ENCODE measurements at places on chromosomes 6 and 20.

DNA sequence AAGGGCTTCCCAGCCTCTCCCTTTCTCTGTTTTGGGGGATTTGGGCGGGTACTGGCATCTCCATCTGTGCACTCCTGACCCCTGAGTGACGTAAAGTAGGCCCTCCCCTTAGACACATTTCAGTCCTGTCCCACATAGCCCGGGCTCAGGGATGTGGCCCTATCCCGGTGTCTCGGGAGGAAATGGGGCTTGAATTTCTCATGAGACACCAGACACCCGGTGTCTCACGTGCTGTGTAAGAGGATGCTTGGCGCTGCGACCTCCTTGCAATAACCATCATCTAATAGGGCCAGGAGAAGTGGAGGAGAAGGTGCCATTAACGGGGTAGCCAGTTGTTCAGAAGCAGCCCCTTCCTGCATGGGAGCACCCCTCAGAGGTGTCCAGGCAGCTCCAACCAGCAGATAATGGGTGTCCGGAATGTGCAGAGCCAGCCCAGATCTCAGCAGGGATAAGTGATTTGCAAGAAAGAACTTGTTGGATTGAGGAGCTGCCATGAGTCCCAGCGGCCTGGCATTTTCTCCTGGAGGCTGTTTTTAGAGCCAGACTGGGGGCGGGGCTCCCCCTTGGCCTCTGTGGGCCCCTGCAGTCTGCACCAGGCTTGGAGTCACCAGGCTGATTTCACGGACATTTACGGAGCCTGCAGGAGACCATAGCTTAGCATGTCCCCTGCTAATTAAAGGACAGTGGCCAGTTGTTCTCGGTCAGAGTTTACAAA is 372.0 kb downstream of the PREX1 start:
- no peak for DNase-seq

DNA sequence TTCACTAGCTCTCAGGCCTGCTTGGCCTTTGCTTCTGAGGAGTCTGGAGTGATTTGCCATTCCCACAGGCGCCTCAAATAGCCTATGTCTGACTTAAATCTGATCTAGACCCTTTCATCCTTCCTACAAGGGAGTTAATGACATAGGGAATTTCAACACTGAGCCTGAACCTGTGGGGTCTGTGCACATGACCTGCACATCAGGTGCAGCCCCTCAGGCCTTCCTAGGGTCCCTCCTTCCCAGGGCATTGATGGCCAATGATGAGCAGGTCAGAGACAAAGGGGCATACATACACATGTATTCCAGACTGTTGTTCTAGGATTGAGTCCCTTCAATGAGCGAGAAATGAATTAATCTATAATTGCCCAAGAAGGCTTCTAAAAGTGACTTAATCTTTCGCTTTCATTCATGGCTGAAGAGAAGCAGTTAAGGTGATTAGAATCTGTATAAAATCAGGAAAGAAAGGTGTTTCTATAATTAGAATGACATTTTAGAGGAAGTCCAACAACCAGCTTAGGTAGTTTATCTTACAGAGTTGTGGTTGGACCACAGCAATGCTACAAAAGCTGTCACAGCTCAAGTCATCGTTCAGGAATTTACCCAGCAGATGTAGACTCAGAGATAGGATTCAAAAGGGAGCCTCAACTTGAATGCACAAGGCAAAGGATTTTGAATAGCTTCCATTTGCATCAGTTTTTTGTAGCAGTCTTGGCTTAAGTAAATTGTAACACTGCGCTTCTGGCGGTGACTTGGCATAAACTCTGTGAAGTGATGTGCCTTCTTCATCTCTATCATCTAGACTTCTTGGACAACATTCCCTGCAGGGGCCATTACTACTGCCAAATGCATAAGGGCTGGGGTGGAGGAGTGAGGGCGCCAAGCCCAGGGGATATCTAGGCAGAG is 27.0 kb upstream of the TBC1D7 start:
- DNase-seq, result peak; percentile 24

DNA sequence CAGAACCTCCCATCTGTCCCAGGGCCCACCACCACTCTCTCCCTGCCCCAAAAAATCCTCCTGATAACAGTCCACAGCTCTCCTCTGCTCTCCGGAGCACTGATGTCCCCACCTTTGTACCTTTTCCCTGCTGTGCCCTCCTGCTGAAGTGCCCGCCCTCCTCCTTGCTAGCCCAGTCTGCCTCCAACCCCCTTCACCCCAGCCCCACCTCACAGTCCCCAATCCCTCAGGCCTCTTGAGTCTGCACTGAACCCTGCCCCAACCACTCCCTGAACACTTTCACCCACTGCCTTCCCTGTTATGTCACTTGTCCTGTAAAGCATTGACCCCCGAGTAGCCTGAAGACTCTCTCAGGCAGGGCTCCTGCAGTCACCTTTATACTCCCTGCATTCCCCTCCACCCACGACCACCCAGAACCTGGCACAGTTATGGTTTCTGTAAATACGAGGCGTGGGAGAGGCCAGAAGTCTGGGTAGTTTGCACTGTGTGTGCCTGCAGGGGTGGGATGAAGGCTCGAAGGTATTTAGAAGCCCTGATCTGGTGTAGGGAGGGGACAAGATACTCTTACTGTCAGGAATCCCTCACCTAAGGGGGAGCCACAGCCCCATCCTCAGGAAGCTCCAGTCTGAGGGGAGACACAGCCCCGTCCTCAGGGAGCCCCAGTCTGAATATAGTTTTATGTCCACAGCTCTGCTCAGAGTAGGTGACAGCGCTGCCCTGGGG is 5.4 kb downstream of the GLP1R start:
- no peak for DNase-seq

- no peak for DNase-seq
Measured at GRCh38 chr6:140609321-140609720, 1234.9 kb upstream of the CITED2 start.

DNA sequence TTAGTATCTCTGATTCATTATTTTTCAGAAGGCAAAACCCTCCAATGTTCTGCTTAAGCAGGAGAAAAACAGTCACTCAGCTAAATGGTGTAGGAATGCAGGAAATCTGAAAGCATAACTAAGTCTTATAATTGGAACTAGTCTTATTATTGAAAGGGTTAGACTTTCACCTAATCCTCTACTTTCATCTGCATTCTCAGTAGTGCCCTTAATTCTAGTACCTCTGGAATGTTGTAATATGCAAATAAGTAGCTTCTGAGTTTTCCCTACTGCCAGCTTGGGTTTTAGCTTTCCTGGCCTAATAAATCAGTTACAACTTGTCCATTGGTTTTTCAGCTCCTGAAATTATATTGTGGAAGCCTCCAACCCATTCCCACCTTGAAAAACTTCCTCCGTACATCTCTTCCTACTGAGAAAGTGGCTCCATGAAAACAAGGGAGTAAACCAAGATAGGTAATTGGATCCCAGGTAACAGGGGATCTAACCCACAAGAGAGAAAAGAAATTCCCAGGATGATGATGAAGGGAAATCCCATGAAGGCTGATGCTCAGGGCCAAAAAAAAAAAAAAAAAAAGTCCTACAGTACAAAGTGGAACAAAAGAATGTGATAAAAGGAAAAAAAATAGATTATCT is 147.0 kb downstream of the TBC1D32 start:
- no peak for DNase-seq

DNA sequence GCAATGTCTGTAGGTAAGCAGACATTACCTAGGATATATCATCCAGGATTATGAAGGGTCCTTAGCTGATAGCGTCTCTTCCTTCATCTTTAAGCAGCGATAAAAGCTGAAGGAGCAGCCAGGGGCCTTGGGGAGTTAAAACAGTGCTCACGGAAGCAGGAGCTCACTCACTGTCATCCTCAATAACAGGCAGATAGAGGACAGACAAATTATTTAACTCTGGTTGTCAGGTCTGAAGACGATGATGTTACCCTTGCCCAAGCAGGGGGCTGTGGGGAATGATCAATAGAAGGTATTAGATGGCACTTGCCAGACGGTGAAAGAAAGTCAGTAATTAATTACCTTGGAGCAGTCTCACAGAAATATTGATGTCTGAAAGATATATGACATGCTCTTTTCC is 12.6 kb upstream of the SPATS1 start:
- no peak for DNase-seq

Data from CD4-positive, alpha-beta T cell treated with Interleukin-6 at 100 ng/mL for 8 hours (primary cell).